ENCODE measurements at places on chromosomes 6 and 20. TPM values are rescaled to one million over a fixed set of nuclear protein-coding genes. Genes with fewer than 3 reads are reported as not detected.
A peak's percentile ranks its signal among the peaks of the same experiment; 100 is the strongest.

Gene TRIM10
- polyA plus RNA-seq = not detected

Gene SLC22A23
- polyA plus RNA-seq = 2.4 TPM

Gene SIRPB1
- not detected for polyA plus RNA-seq

Gene SDC4
- polyA plus RNA-seq = 454 TPM

Gene MYMX
- not detected for polyA plus RNA-seq

Gene MATN4
- not detected for polyA plus RNA-seq

Gene CHD6
- 24.9 TPM for polyA plus RNA-seq

Gene SLC32A1
- not detected for polyA plus RNA-seq

GRCh38 chr20:45946149-45946970, 11.9 kb downstream of the PCIF1 start:
- DNase-seq = peak; percentile 82

DNA sequence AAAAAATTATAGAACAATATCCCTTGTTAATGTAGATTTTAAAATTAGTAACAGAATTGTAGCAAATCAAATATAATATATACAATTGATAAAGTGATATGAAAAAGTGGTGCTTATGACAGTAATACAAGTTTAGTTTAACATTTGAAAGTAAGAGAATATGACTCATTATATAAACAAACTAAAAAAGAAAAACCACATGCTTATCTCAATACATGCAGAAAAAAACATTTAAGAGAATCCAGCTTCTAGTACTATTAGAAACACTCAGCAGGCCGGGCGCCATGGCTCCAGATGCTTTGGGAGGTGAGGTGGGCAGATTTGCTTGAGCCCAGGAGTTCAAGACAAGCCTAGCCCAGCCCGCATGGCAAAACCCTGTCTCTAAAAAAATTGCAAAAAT, 60.7 kb upstream of the LAMA2 start:
- peak; percentile 3 for DNase-seq

DNA sequence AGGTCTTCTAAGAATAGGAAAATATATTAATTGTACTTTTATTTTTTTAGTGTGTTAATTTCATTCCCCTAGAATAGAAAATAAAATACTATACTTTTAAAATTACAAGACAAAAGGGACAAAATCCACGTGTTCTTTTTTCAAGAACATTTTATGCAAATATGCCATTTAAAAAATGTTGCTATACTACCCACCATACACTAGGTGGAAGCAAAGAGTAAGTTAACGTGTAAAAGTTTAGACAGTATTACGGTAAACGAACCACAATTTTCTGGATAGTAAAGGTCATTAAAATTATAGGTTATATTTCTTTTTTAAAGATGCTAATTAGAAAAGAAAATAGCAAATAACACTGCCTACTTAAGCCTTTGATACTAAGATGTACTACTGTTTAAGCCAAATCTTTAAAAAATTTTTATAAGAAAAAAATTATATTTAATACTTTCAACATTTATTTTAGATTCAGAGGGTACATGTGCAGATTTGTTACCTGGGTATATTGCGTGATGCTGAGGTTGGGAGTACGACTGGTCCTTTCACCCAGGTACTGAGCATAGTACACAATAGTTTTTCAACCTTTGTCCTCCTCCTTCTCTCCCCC, 287.6 kb downstream of the PHF3 start:
- peak; percentile 54 for DNase-seq

DNA sequence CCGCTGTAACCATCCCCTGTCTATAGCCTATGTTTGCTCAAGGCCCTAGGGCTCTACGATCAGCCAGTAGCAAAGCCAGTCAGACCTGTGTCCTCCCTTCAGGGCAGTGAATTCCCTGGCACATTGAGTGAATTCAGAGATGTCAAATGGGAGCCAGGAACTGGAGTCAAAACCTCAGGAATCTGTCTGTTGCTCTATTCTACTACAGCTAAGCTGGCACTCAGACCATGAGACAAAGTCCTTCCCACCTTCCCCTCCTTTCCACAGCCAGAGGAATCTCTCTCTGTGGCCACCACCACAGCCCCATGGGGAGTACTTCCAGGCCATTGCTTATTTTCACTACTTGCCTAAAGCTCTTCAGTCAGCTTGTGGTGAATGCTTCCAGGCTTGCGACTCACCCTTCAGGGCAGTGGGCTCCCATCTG, 82.0 kb downstream of the PKIB start:
- peak; percentile 46 for DNase-seq

- DNase-seq = peak; percentile 52
Observed at GRCh38 chr6:4346659-4347333, 211.4 kb upstream of the ECI2 start.

DNA sequence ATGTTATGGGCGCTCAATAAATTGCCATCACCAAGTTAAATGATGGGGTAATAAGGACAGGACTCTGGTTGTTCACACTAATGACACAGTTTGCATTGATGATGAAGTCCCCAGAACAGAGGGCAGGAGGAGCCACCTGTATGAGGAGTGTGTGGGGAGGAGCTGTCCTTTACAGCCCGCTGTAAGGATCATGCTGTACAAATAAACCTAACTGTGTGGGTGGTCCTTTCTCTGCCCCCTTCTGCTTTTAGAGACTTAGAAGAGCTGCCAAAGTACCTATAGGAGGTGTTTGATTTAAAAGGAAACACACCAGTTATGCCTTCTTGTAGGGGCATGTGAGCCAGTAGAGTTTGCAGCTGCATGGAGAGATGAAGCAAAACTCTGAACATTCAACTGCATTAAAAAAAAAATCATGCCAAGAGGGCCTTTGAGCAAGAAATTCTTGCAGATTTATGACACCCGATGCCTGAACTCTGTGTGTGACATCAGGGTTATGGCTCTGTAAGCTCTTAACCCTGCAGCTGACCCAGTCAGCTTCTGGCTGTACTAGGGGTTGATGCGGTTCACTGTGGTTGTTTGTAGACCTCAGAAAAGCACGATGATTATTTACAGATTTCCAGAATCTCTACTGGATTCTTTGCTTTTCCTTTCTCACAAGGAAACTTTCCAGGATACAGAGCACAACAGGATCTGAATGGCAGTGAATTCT, 67.4 kb downstream of the UST start:
- DNase-seq = no peak

DNA sequence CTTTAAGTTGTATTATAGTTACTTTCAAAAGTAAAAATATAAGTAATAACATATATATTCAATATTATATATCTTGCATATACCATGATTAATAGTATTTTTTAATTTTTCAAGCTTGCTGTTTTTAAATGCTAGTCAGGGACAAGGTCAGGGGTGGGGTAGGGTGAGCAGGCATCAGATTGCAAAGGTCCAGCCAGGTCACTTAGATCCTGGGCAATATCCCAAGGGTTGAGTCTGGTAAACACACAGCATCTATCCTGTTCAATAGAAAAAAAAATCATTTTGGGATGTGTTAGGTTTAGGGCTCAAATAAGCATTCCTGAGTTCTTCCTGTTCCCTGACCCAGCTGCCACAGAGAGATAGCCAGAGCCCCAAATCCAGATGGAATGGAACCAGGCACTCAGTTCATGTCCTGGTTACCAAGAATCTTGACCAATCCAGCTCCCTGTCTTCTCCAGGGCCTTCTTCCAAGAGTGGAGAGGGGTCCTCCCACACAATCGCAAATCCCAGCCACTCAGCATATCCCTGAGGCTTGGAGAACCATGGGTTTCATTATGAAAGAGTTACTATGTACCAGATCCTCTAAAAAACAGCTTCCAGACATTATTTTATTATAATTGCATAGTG, 134.9 kb upstream of the TOP1 start:
- no peak for DNase-seq

GRCh38 chr6:108661982-108662381, 101.3 kb downstream of the FOXO3 start:
- DNase-seq = no peak

- DNase-seq = no peak
Observed at GRCh38 chr6:43669922-43670622, 17.5 kb downstream of the MRPS18A start.

- DNase-seq = no peak
Observed at GRCh38 chr6:389622-390021, 1.9 kb upstream of the IRF4 start.

DNA sequence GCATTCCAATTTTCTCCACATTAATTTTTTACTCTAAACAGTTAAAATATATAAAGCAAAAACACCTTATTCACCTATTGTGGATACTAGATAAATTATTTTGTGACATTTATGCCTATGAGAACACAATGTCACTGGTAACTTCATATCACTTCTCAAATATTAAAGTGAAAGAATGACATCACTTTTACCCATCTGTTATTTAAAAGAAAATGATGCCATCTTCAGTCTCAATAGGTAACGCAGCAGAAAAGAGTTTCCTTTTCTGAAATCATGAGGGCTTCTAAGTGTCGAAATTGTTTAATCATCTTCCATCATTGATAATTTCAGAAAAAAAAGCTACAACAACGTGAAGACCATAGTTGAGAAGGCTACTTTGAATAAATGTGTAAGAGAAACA, 2.9 kb downstream of the HAO1 start:
- no peak for DNase-seq

DNA sequence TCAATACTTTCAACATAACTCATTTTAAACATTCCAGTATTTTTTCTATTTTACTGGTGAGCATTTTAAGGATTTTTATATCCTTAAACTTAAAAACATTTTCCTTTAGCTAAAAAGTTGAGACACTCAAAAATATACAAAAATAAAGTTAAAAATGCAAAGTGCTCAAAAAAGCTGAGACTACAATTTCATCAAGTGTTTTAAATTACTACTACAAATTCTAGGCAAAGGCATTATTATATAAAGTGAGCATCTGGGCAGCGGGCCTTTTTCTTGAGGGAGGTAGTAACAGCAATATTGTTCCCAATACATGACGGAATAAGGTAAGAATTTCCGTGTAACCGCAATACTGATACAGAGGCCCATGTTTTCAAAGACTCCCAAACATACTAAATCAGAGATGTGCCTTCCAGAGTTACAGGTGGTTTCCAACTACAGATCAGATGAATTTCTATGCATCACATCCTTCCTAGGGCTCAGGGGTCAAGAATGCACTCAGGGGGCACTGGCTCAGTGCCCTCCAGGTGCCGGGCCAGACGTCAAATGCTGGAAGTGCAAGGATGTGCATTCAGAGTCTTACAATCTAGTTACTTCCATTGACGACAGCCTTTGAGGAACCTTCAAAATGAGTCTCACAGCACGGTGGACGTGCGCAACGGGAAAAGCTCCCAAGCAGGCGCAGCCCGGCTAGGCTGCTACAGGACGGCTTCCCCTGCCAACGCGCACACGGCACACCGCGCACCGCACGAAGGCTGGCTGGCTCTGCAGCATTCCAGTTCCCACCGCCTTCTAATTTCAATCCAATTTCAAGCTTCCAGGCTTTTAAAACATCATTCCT, 1.7 kb downstream of the PHF10 start:
- peak; percentile 82 for DNase-seq

DNA sequence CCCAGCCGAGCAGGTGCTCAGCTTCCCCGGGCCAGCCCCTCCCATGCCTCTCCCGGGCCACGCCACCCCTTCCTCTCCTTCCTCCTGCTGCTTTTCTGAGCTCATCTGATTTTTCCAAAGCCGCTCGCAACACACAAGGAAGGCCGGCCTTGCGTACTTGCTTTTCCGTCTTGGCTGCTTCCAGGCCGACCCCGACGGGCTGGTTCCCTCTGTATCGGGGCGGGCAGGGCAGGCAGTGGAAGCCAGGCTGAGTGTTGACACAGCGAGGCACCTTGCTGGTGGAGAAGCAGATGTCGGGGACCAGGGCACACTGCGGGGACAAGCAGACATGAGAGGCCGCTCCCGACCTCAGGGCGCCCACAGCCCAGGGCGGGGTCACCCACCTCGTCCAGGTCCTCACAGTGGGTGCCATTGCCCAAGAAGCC, 21.1 kb downstream of the THBS2 start:
- DNase-seq = no peak

DNA sequence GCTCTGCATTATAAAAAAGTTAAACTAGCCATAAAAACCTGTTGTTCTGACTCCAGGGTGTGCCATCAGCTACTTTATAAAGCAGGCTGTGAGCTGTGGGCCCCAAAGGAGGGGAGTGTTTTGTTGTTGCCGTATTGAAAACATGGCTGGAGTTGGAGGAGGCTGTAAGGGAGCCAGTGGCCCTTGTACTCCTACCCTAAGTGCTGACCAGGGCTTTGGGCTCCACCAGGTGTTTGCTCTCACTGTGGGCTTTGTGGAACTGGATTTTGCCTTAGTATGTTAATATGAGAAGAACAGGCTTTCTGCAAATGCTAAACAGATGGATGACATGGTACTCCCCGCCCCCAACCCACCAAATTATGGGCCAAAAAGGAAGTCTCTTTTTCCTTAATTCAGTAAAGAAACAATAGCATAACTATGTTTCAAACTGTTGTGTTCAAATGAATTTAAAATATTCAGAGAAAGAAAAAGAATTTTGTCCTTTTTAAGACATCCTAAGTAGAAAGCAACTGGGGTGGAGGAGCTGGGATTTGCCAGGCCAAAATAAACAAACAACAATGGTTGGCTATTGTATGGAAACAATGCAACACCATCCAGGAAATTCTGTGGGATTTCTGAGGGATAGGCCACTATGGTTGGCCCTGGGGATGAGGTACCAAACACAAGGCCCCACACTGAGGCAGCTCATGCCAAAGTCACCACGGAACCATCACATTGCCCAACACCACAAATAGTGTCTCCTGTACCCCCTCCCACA, 63.3 kb downstream of the PLCG1 start:
- DNase-seq = no peak

- no peak for DNase-seq
Observed at GRCh38 chr6:132264021-132264500, 137.2 kb downstream of the MOXD1 start.

DNA sequence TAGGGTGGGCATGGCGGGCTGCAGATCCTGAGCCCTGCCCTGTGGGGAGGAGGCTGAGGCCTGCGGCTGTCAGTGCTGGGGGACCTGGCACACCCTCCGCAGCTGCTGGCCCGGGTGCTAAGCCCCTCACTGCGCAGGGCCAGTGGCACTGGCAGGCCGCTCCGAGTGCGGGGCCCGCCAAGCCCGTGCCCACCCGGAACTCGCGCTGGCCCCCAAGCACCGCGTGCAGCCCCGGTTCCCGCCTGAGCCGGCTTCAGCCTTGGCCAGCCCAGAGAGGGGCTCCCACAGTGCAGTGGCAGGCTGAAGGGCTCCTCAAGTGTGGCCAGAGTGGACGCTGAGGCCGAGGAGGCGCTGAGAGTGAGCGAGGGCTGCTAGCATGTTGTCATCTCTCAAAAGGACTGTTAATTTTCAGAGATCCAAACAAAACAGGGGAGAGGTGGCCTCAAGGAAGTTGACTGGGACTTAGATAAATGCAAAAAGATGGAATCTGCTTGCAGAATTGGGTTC, 74.5 kb upstream of the RBM24 start:
- no peak for DNase-seq

- peak; percentile 53 for DNase-seq
Observed at GRCh38 chr6:16737925-16738324, 23.3 kb downstream of the ATXN1 start.

All from GM23248 (cell line).